ENCODE measurements at places on chromosomes 11 and 22. TPM values are rescaled to one million over a fixed set of nuclear protein-coding genes. Genes with fewer than 3 reads are reported as not detected.

The KDM4D gene
- polyA plus RNA-seq: 4.7 TPM

The PHLDA2 gene
- 0.73 TPM for polyA plus RNA-seq

The TRIM49 gene
- not detected for polyA plus RNA-seq

The ANGPTL5 gene
- not detected for polyA plus RNA-seq

The TEF gene
- polyA plus RNA-seq: 20.4 TPM

The RIMBP3C gene
- 0.32 TPM for polyA plus RNA-seq

The OR8B4 gene
- not detected for polyA plus RNA-seq

The RCOR2 gene
- polyA plus RNA-seq: 41.0 TPM

The SLC22A12 gene
- not detected for polyA plus RNA-seq

The TLCD5 gene
- polyA plus RNA-seq: 19.0 TPM

The FBLN1 gene
- polyA plus RNA-seq: 55.7 TPM

Measured in cardiac muscle cell (in vitro differentiated cells and primary cell).